ENCODE measurements at places on chromosomes 4 and X. TPM values are rescaled to one million over a fixed set of nuclear protein-coding genes. Genes with fewer than 3 reads are reported as not detected.

DNA sequence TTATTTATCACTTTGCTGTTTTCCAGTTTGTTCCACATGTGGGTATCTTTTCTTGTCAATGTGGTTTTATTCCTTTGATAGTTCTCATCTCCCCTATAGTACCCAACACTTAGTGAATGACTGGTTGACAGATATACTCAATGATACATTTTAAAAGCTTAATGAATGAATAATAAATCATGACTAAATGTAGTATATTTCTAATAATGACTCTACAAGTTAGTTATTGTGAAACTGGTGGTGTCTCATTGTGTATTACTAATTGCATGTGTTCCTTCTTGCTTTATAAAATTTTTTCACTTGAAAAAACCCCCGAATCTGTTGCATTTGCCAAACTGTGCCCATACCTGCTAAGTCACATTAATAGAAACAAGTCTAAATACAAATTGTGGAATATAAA is 95.4 kb downstream of the MBNL3 start:
- no peak for DNase-seq

The AADAT gene
- total RNA-seq: 0.58 TPM

DNA sequence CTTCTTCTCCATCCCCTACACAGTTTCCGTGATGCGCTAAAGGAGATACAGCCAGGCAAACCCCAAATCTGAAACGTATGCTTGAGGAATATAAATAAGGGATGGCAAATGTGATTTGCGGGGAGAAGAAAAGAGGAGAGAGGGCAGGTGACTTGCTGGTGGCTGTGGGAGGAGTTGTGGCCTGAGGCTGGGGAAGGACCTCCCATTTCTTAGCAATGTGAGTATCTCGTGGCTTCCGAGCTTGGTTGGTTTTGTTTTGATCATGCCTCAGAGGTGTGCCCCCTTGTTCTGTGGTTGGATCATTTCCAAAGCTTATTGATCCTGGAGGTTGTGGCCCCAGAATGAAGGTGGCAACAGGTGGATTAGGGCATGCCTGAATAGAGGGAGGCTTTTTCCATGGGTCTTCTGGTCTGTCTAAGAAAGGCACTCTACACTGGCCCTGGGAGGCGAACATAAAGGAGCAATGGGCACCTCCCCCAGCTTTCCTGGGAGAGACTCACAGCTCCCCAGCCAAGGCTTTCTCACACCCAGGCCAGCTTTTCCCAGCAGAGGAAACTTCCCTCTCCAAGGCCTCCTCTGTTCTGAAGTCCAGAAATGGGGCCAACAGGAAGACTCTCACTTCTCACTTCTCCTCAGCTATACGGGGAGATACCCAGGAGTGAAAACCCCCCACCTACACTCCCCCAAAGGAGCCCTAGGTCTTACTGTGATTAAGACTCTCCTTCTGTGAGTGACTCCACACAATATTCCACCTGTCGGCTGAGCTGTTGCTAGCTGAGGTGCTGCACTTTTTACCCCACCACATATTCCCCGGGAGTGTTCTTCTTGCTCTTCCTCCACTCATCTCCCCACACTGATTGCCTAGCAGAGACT is 40.0 kb downstream of the C4orf51 start:
- no peak for DNase-seq

- no peak for DNase-seq
These were observed 16.2 kb downstream of the LRIT3 start for GRCh38 chr4:109864134-109864533.

All from psoas muscle (tissue), 8 donors.